ENCODE measurements at places on chromosomes 4 and X.

GRCh38 chr4:185112104-185112503, 31.0 kb upstream of the SLC25A4 start:
- DNase-seq, result no peak

- DNase-seq, result no peak
These were observed 135.6 kb downstream of the CHIC2 start for GRCh38 chr4:53928825-53929224.

DNA sequence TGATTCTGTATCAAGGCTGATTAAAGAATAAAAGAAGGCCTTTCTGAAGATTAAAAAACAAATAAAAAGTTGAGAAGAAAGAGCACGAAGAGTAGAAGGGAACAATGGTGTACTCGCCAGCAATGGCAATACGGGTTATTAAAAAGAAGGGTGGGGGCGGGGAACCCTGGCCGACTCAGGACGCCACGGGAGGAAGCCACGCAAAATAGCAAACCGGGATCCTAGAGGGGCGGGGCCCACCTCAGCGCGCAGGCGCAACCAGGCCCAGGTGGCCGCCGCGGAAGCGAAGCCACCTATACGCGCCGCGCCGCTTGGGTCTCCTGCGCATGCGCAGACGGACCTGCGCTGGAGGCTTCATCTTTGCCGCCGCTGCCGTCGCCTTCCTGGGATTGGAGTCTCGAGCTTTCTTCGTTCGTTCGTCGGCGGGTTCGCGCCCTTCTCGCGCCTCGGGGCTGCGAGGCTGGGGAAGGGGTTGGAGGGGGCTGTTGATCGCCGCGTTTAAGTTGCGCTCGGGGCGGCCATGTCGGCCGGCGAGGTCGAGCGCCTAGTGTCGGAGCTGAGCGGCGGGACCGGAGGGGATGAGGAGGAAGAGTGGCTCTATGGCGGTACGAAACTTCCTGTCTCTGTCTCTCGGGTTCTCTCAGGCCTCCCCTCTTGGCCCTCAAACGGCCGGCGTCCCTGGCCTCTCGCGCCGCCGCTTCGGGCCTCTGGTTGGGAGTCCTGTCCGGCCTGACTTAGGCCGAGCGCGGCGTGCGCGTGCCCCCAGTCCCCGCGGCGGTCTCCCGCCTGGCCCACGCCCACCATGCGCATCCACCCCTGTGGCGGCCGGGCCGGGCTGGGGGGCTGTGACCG, at the start of gene FIP1L1:
Gene FIP1L1 (plus strand): TSS at position 323 of the 852 bp plus-strand sequence. CDS start 198 bp downstream, at position 521.
- peak; percentile 96 for DNase-seq

DNA sequence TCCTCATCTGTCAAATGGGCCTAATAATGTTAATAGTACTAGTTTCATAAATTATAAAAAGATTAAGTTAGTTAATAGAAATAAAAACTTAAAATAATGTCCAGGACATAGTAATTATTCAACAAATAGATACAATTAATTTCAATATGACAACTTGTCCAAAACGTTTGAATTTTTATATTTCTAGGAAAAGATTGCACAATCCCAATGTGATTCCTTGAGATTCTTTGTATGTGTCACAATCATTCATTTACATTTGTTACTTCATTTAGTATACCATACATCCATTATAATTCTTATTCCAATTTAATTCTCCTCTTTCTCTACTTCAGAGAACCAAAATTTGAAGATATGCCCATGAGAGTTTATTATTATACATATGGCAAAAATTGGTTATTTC, 554.2 kb downstream of the GABRG1 start:
- DNase-seq, result no peak

GRCh38 chr4:87141428-87141827, 79.0 kb downstream of the KLHL8 start:
- DNase-seq, result no peak
